GM23248 (cell line): ENCODE measurements at places on chromosomes 2 and 18. TPM values are rescaled to one million over a fixed set of nuclear protein-coding genes. Genes with fewer than 3 reads are reported as not detected.

EGR4 gene
- not detected in 2 replicates for total RNA-seq

TSPYL6 gene
- not detected in 2 replicates for total RNA-seq

PRSS56 gene
- not detected in 2 replicates for total RNA-seq

ANKRD53 gene
- not detected in 2 replicates for total RNA-seq

IL1R2 gene
- 0.22 TPM in 1 of 2 replicates, not detected in the other for total RNA-seq

ADRA2B gene
- total RNA-seq = not detected in 2 replicates

SLC4A5 gene
- total RNA-seq = 0.32 and 0.38 TPM in 2 replicates
